CD4-positive, alpha-beta T cell treated with Interleukin-6 for 4 hours (primary cell): ENCODE measurements at places on chromosomes 16 and 17.

- no peak for DNase-seq
These were observed 21.0 kb downstream of the ADGRG5 start for GRCh38 chr16:57563487-57563750.

DNA sequence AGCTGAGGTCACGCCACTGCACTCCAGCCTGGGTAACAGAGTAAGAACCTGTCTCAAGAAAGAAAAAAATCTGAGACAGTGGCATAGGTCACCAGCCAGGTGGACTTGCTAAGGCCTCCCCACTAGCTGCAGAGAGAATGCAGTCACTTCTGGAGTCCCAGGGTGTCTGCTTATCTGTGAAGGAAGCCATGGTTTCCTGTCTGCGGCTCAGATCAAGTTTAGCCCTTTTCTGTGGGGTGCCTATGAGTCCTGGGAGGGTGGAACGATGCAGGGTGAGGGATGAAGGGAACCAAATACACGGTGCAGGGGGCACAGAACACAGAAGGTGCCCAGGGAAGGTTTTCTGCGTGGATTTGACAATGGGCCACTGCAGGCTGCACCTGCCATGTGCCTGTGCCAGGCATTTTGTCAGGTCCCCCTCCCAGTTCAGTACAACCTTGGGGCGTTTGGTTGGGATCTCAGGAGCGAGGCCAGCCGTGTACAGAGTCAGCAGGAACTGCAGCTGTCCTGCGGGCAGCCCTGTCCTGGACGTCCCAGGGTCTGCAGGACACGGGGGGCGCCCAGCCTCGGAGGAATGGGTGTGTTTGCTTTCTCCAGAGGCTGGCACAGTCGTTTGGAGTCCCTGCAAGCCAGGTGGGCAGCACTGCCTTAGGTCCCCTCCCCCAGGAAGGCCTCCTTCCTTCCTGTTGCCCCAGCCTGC lies 41.8 kb downstream of the RAB11FIP4 start:
- DNase-seq = peak; percentile 60

GRCh38 chr16:25013751-25014499 lies 1.2 kb downstream of the ARHGAP17 start:
- DNase-seq = no peak

DNA sequence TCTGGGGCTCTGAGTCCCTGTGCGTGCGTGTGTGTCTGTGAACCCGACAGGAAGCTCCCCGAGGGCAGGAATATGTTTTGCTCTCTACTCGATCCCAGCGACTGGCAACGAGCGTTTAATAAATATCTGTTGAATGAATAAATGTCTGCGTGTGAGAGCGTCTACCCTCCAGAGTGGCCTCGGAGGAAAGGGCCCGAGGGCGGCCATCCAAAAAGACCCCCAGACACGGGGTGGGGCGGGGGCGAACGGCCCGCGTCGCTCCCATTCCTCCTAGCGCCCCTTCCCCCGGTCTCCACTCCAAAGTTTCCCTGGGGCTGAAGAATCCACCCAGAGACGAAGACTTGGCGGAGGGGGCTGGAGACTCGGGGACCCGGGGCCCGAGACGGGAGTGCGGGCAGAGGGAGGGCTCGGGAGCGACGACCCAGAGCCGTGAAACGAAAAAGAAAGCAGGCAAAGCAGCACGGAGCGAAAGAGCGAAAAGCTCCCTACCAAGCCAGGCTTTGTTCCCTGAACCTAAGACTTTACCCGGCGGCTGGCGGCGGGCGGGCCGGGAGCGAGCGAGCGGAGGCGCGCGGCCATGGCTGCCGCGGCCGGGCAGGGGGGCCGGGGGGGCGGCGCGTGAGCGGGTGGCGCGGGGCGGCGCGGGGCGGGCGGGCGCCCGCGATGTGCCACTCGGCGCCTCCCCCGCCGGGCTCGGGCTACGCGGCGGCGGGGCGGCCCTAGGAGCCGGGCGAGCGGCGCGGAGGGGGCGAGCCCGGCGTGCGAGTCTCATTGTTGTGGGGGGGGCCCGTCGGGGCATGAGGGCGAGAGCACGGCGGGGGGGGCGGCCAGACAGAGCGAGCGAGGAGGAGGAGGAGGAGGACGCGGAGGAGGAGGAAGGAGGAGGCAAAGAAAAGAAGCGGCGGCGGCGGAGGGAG lies at the start of gene MLLT6:
Gene MLLT6 (plus strand): TSS at position 668 of the 917 bp plus-strand sequence. CDS start 360 bp downstream, outside the sequence.
- peak; percentile 82 for DNase-seq

GRCh38 chr16:3659251-3659650 lies 4.8 kb downstream of the DNASE1 start:
- no peak for DNase-seq

DNA sequence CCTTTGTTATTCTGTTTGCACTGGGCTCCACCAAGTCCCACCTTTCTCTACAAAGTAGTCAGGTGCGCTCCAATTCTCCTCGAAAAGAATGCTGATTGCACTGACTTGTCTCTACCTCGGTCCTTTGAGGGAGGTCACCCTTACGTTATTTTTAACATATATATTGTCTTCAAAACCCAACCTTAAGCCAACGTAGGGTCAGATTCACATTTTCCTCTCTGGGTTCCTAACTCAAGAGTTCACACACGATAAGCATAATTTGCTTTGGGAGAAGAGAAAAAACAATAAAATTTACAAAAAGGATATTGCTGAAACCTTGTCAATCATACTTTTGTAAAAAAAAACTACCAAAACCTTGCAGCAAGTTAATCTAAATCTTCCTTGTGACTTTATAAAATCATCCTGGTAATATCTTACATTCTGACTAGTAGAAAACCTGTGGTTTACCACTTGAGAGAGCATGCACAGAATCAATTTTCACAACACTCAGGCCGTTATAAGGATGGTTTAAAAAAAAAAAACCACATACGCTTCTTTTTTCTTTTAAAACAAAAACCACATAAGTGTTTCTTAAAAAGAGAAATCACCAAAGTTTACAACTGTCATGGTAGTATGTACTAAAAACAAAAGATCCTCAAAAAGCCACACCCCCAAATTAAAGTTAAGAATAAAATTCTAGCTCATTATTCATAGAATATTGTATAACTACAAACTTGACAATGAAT lies 72.2 kb upstream of the TRAP1 start:
- DNase-seq = no peak

- DNase-seq = no peak
These were observed at the start of gene MEFV for GRCh38 chr16:3256146-3256865. Gene MEFV (minus strand): TSS chr16:3256633. CDS start chr16:3256587, 46 bp downstream.

DNA sequence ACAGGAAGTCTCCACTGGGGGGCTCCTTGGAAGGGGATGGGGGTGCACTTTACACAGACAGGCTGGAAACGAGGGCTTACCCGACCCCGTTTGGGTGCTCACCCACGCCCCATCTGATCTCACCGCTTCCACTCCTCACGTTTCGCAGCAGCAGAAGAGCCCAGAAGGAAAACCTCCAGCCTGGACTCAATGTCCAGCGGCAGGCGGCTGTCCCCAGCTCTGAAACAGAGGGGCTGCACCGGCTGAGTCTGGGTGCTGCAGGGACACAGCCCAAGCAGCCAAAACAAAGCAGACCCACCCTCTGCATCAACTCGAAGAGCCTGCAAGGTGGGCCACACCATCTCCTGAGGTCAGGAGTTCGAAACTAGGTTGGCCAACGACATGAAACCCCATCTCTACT lies 3.9 kb downstream of the MEAK7 start:
- DNase-seq = no peak

DNA sequence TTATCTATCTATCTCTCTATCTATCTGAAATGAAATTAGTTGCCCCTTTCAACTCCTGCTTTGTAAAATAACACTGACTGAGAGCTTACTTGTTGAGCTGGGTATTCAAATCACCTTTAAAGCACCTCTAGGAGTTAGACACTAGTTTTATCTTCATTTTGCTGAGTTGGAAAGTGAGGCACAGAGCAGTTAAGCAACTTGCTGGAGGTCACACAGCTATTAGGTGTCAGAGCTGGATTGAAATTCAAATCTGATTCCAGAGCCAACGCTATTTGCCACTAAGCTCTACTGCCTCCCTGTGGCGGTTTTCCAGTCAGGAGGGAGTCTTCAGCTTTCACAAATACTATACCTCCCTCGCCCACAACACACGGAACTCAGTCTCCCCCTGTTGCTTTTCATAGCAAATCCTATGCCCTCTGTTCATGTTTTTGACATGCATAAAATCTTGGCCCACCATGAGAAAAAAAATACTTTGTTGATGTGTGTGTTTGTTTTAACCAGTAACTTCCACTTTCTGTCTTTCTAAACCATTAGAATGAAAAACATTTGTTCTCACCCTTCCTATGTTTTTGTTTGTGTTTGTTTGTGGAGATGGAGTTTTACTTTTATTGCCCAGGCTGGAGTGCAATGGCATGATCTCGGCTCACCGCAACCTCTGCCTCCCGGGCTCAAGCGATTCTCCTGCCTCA lies 74.8 kb upstream of the SMURF2 start:
- peak; percentile 62 for DNase-seq
